ENCODE measurements at places on chromosomes 7 and 10.

DNA sequence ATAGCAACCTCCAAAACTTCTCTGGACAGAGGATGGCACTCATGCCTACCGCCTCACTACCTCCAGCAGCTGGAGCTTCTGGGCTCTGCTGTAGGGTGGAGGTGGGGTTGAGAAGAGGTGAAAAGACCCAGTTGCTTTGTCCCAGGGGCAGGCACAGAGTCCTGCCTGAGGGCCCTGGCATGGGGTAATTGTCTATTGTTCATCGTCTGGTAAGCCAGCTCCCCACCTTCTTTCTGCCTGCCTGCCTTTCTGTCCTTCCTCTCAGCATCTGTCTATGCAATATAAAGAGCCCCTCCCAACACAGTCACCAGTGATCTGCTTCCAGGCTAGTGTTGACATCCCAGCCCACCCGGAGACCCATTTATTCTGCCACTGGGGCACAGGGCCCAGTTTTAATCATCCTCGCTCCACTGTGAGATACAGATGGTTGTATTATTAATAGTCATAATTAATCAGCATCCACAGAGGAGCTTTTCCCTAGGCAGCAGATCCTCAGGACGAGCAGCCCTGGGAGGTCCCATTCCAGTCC lies 39.0 kb downstream of the ZMIZ1 start:
- DNase-seq: no peak

GRCh38 chr10:28967031-28967430 lies 289.7 kb downstream of the BAMBI start:
- DNase-seq: no peak

GRCh38 chr7:126016722-126017121 lies 1087.1 kb upstream of the POT1 start:
- no peak for DNase-seq

DNA sequence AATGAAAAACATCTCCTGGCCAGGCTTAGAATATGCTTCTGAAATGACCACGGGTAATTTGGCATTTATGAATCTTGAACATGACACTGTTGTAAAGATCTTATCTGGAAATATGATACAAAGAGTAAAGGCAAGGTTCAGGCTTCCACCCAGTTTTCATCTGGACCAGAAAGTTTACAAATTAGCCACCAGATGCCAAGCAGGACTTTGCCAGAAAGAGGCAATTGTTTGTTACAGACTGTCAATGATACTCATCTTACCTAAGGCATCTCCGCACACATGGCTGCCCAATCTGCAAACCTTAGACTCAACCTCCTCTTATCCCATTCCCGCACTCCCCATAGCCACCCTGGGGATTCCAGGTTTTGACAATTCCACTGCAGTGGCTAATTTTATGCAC lies 795.3 kb downstream of the TYW1 start:
- no peak for DNase-seq

GRCh38 chr10:77371848-77372799 lies 265.5 kb downstream of the KCNMA1 start:
- peak; percentile 16 for DNase-seq

- DNase-seq: no peak
These were observed 269.9 kb upstream of the FZD8 start for GRCh38 chr10:35911954-35912353.

DNA sequence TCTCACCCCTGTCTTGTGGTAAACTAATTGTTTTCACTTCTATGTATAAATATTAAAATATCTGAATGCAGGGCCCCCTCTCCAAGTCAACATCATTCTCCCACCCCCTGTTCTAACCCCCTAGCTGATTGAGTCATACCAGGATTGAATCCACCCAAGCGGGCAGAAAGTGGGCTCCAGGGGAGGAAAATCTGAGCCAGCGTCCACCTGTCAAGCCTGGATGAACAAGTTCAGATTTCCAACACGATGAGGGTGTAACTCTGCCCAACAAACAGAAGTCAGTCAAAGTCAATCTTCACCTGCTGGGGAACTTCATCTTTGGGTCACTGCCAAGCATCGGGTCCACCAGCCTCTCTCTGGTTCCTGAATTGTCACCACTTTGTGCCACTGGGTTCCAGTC lies 162.9 kb upstream of the CELF2 start:
- no peak for DNase-seq

- no peak for DNase-seq
These were observed 773.3 kb downstream of the GRID1 start for GRCh38 chr10:85593226-85593772.

- no peak for DNase-seq
These were observed 85.2 kb downstream of the ADARB2 start for GRCh38 chr10:1652151-1652550.

DNA sequence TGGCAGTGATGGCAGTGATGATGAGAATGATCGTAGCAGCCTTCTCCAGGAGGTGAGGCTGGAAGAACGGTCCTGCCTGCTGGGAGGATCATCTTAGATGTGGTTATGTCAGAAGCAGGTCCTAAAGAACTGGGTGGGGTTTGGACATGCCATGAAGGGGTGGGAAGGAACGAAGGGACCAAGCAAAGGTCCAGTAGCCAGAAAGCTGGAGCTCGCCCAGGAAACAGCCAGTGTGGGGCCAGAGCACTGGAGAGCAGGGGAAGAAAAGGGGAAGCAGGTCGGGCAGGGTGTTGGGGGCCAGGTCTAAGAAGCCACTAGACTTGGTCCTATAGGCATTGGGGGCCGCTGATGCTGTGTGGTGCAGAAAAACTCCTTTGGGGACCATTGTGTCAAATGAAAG lies 127.4 kb downstream of the RGS10 start:
- no peak for DNase-seq

DNA sequence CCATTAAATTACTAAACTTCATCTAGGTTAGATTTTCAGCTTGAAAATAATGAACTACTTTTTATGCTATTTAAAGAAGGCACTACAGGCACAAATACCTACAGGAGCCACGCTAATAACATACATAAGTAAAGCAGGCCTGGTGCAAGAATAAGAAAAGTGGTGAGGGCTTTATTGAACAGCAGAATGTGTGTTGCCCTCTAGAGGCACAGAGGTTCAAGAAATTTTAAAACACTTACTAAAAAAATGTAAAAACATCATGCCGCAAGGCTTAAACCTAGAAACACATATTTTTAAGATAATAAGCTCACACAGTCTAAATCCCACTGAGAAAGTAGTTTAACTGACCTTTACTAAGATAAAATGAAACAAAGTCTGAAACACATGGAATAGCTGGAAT lies 20.3 kb downstream of the CACUL1 start:
- DNase-seq: no peak

DNA sequence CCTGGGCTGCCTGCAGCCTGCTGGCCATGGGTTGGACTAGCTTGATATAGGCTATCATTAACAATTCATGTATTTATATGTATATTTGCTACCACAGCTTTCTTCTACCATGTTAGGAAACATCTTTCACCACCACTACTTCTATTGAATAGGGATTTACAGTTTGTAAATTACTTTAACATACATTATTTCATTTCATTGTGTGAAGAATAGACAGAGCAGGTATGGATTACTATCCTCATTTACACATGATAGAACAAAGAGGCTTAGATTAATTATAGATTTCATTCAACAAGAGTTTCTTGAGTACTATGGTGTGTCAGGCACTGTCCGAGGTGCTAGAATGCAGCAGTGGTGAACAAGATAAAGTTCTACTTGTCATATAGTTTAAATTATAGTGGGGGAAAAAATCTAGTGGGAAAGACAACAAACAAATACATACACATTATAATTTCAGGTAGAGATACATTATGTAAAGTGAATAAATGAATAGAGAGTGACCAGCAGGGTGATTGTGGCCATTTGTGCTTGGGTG lies 20.6 kb downstream of the VTI1A start:
- no peak for DNase-seq

DNA sequence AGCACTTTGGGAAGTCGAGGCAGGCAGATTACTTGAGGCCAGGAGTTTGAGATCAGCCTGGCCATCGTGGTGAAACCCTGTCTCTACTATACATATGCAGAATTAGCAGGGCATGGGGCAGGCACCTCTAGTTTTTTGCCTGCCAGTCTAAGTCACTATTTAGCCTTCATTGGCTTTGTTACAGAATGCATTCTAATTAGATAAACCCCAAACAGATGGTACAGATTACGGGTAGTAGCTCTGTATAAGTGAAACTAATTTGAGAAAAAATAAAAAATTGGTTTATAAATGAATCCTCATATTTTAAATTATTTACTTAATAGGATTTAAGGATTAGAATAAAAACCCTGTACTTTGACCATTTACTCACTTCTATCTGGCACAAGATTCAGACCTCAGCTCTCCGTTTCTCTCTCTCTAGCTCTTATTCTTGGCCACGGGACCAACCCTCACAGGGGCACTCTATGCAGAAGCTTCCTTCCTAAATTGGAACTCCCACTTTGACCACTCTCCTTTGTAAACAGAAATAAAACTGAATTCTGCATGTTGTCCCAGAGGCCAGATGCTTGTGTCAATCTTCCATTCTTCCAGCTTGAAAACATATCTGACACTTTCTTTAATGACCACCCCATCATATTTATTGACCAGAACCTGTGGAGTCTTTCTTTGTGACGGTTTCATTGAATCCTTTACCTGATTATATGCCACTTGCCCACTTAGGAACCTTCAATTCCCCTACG lies 26.8 kb downstream of the BET1 start:
- no peak for DNase-seq

GRCh38 chr10:114359953-114360345 lies 44.4 kb downstream of the AFAP1L2 start:
- DNase-seq: no peak

Data from right forelimb (tissue), 1 donor.